Esophagus squamous epithelium (tissue), 5 donors: ENCODE measurements at places on chromosomes 7 and 10. TPM values are rescaled to one million over a fixed set of nuclear protein-coding genes. Genes with fewer than 3 reads are reported as not detected.

GRCh38 chr10:96947036-96947435 is 114.9 kb downstream of the LCOR start:
- no peaks in the 10 kb centered on the region for H3K27me3 ChIP-seq
- no peak overlapping the region for H3K4me3 ChIP-seq
- no peak for DNase-seq

DNA sequence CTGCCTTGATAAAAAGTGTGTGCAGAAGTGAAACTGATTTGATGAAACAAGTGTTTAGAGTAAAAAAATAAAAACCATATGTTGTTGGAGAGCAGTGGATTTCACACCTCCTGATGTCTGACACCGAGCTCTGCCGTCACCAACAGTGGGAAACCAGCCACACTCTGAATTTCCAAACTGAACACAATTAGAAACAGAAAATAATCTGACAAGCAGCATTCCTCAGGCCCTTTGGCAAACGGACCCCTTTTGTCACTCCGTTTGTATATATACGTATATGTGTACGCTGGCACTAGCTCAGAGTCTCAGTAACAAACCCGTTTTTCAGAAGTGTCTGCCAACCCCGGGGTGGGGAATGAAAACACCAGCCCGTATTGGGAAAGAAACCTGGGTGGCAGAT is 32.4 kb downstream of the TACC2 start:
- DNase-seq: no peak
- no peaks in the 10 kb centered on the region for H3K27me3 ChIP-seq
- peak overlapping the region; percentile 95 for H3K27ac ChIP-seq
- H3K4me1 ChIP-seq: peaks cover 13% of the 10 kb centered on the region
- peaks cover 7% of the 10 kb centered on the region for H3K36me3 ChIP-seq
- H3K4me3 ChIP-seq: peak overlapping the region; percentile 50

- H3K27ac ChIP-seq: peak overlapping the region; percentile 94
- H3K4me3 ChIP-seq: peak overlapping the region; percentile 10
- peaks cover 95% of the 10 kb centered on the region for H3K4me1 ChIP-seq
- DNase-seq: no peak
Measured at GRCh38 chr10:104330168-104331110, 7.8 kb downstream of the ITPRIP start.

GRCh38 chr7:112159351-112159750 is 46.8 kb downstream of the DOCK4 start:
- H3K36me3 ChIP-seq: no peaks in the 10 kb centered on the region
- H3K4me1 ChIP-seq: peaks cover 6% of the 10 kb centered on the region
- no peak for DNase-seq
- H3K4me3 ChIP-seq: no peak overlapping the region
- no peaks in the 10 kb centered on the region for H3K27me3 ChIP-seq
- no peak overlapping the region for H3K27ac ChIP-seq

- no peak for DNase-seq
- H3K36me3 ChIP-seq: no peaks in the 10 kb centered on the region
Measured at GRCh38 chr7:117217106-117218035, 105.5 kb downstream of the WNT2 start.

DNA sequence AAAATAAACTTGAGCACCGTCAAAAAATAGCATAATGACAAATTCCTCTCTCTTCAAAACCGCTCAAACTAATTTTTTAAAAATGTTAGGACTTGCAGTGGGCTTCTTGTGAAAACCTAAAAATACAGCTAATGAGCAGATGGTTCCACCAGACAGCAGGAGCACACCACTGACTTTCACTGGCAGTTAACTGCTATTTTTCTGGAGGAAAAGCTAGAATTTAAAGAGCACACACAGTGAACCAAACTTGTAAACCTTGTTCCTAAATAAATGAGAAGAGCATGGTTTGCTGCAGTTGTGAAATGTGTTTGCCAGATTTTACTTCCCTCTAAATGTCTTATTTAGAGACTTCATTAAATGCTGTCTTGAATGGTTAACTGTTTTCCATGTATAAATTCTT is 143.9 kb downstream of the RAPGEF5 start:
- H3K36me3 ChIP-seq: no peaks in the 10 kb centered on the region
- no peak overlapping the region for H3K27ac ChIP-seq
- H3K4me3 ChIP-seq: no peak overlapping the region
- H3K27me3 ChIP-seq: no peaks in the 10 kb centered on the region

DNA sequence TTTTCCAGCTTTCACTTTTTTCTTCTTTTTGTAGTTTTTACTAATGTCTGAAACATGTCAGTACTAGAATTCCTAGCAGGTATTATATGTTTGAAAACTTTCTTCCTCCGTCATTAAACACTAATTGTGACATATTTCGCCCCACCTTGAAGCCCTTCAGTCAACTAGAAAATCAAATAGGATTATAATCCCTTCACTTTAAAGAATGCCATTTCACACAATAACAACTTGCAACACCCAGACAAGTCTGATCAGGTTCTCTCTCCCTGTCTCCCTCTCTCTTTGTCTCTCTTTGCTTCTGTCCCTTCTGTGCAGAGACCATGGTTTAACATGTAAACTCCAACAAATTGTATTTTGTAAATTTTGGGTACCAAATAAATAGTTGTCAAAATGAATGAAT is 373.5 kb downstream of the SEMA3D start:
- peaks cover 19% of the 10 kb centered on the region for H3K4me1 ChIP-seq
- peak overlapping the region; percentile 66 for H3K27ac ChIP-seq
- H3K4me3 ChIP-seq: no peak overlapping the region
- no peaks in the 10 kb centered on the region for H3K27me3 ChIP-seq
- DNase-seq: no peak

- no peaks in the 10 kb centered on the region for H3K27me3 ChIP-seq
- no peaks in the 10 kb centered on the region for H3K4me1 ChIP-seq
- no peak overlapping the region for H3K4me3 ChIP-seq
Measured at GRCh38 chr7:926061-927030, 28.1 kb downstream of the ADAP1 start.

DNA sequence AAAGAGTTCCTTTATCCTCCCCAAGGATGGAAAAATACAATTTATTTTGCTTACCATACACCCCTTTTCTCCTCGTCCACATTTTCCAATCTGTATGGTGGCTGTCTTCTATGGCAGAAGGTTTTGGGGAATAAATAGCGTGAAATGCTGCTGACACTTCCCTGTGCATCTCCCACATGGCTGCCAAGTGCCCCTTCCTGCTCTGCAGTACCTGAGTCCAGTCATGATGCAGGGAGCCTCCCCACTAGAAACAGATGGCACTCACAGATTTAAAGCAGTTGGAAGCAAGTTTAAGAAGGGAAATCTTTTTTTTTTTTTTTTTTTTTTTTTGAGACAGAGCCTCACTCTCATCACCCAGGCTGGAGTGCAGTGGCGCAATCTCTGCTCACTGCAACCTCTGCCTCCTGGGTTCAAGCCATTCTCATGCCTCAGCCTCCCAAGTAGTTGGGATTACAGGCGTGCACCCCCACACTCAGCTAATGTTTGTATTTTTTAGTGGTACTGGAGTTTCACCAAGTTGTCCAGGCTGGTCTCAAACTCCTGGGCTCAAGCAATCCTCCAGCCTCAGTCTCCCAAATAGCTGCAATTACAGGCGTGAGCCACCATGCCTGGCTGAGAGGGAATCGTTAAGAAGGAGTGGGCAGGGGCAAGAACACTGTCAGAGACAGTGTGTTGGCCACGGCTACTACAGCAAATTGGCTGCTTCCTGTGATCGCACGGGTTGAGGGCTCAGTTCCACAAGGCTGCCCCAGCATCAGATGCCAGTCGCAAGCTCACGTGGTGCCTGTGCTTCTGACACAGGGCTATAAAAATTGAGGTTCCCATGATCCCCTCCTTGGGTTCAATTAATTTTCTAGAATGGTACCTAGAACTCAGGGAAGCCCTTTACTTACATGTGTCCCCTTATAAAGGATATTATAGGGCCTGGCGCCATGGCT is 5.3 kb upstream of the PILRA start:
- no peak overlapping the region for H3K4me3 ChIP-seq
- peak overlapping the region; percentile 55 for H3K27ac ChIP-seq
- H3K27me3 ChIP-seq: no peaks in the 10 kb centered on the region

GRCh38 chr7:103702454-103702853 is 256.4 kb upstream of the SLC26A5 start:
- H3K4me1 ChIP-seq: no peaks in the 10 kb centered on the region
- no peak for DNase-seq
- H3K4me3 ChIP-seq: no peak overlapping the region
- H3K27ac ChIP-seq: no peak overlapping the region

DNA sequence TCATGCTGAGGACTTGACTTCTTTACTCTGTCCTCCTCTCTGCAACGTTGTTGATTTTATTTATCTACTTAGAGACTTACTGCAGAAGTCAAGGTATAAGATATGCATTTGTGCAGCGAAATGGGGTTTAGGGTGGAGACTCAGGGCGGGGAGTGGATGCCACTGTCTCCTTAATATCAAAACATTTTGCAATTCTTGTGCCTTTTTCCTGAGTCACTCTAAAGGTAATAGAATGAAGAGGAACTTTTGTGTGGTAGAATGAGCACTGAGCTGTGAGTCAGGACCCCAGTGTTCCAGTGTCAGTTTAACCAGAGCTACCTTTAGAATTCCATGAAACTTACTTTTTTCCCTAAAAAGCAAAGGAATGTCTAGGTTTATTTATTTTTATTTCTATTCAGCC is 78.2 kb downstream of the VTI1A start:
- peaks cover 6% of the 10 kb centered on the region for H3K4me1 ChIP-seq
- no peak for DNase-seq
- no peak overlapping the region for H3K27ac ChIP-seq
- H3K36me3 ChIP-seq: no peaks in the 10 kb centered on the region
- no peaks in the 10 kb centered on the region for H3K27me3 ChIP-seq

DNA sequence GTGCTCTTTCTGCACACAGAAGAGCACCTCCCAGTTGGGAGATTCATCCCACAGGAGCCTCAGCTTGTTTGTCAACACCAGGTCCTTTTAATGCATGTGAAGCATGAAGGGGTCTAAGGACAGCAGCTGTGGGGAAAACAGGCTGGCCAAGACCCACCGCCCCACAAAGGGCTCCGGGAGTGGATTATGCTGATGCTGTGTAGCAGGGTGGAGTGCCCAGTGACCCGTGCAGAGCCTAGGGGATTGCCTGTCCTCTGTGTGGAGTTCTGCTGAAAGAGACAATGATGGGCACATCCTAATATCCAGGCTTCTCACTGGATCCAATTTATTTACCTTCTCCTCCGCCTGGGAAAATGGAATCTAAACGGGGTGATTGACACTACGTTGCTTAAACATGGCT is 74.0 kb downstream of the PIP4K2A start:
- DNase-seq: no peak
- no peak overlapping the region for H3K27ac ChIP-seq
- H3K36me3 ChIP-seq: no peaks in the 10 kb centered on the region
- no peak overlapping the region for H3K4me3 ChIP-seq
- H3K27me3 ChIP-seq: no peaks in the 10 kb centered on the region

DNA sequence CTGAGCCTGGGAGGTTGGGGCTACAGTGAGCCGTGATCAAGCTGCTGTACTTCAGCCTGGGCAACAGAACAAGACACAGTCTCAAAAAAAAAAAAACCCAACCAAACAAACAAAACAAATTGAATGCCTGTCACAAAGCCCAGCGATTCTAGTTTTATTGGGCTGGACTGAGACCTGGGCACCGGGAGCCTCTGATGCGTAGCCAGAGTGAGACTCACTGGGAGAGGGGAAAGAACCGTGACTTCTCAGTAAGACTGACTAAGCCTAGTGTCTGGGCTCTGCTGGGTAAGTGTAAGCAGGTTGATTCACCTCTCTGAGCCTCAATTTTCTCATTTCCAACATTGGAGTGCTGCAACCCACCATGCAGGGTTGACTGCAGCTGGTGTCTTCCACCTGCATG is 10.1 kb upstream of the LEP start:
- no peak overlapping the region for H3K27ac ChIP-seq
- no peaks in the 10 kb centered on the region for H3K36me3 ChIP-seq
- DNase-seq: no peak
- H3K27me3 ChIP-seq: no peaks in the 10 kb centered on the region
- H3K4me1 ChIP-seq: peaks cover 7% of the 10 kb centered on the region
- no peak overlapping the region for H3K4me3 ChIP-seq

DNA sequence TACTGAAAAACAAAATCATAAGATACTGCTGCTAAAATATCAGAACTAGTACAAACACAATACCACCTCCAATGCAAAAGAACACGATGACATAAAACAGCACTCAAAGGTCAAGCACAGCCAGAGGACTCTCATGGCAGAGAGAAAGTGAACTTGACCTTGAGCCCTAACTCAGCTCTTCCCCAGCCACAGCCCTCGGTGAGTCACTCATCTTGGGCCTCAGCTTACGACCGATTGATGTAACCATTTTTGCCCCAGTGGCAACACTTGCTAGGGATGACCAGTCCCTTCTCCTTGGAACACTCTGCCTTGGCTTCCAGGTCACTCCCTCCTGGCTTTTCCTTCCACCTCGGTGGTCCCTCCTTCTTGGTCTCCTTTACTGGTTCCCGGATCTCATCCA is 77.8 kb downstream of the JAZF1 start:
- peaks cover 12% of the 10 kb centered on the region for H3K4me1 ChIP-seq
- no peak overlapping the region for H3K27ac ChIP-seq
- no peak overlapping the region for H3K4me3 ChIP-seq
- no peak for DNase-seq
- no peaks in the 10 kb centered on the region for H3K27me3 ChIP-seq
- no peaks in the 10 kb centered on the region for H3K36me3 ChIP-seq

DNA sequence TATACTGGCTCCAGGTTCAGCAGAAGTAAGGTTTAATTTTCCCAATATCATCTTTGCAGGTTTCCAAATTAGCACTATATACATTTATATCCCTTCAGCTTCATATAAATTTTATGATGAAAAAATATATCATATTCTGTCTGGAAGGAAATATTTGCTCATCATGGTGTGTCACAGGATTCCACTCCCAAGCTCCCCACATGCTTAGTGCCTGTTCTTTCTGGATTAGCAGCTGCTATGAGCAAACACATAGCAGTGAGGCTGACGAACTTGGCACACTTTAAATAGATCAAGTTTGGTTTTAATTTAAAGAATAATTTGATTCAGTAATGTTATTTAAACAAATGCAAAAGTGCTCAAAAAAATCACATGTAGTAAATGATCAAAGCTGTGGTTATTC is 251.9 kb downstream of the AGMO start:
- DNase-seq: no peak
- H3K27ac ChIP-seq: no peak overlapping the region
- H3K4me3 ChIP-seq: no peak overlapping the region

GRCh38 chr7:134667899-134668298 is 21.2 kb downstream of the BPGM start:
- H3K4me3 ChIP-seq: no peak overlapping the region
- no peak for DNase-seq
- H3K4me1 ChIP-seq: no peaks in the 10 kb centered on the region
- H3K27me3 ChIP-seq: no peaks in the 10 kb centered on the region
- H3K27ac ChIP-seq: no peak overlapping the region
- H3K36me3 ChIP-seq: no peaks in the 10 kb centered on the region

Gene CLDN3
- 1.3 TPM for total RNA-seq

Gene FBXW4
- total RNA-seq: 26.4 TPM

Gene ANXA8
- total RNA-seq: 189 TPM

Gene MEST
- 5.2 TPM for total RNA-seq

Gene CASTOR2
- total RNA-seq: 7.5 TPM

Gene CDH23
- total RNA-seq: 1.2 TPM
